ENCODE measurements at places on chromosomes 6 and 20. TPM values are rescaled to one million over a fixed set of nuclear protein-coding genes. Genes with fewer than 3 reads are reported as not detected.

NKX2-4 gene
- polyA plus RNA-seq = not detected

ANKRD66 gene
- not detected for polyA plus RNA-seq

GRCh38 chr6:1820165-1820564 lies 210.4 kb downstream of the FOXC1 start:
- DNase-seq = no peak

GRCh38 chr6:155364844-155365437 lies 50.7 kb upstream of the TFB1M start:
- DNase-seq = no peak

DNA sequence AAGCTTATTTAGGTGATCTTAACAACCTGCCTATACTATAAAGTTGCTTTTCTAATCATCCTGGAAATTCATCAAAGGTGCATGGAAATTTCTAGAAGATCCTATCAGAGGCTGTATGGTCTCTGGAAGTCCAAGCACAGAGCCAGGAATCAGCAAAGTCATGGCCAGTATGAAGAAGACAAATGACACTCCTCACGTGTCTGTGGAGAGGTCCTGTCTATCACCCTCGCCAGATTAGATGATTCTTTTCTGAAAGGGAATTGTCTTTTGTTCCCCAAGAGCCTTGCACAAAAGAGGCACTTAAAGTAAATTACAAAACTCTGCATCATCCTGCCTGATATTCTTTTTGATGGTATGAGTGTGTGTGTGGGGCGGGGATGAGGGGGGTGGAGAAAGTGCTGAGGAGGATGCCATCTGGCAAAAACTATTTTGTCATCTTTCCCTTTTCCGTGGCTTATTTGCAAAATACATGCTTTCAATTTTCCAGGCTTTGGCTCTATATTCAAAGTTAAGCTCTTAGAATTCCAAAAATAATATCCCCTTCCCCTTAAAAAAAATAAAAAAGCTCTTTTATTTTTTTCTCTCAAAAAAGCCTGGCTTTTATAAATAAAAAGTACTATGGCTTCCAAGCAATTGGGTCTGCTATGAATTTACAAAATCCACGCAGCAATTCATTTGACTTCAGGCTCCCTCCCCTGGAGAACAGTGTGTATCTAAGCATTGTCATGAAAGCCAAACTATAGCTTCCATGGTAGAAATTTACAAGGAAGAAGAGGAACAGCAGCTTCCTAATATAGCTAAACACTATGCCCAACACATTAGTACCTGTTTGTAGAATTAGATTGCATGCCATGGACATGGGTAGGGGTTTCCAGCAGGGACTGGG lies 185.2 kb upstream of the ARG1 start:
- no peak for DNase-seq

- no peak for DNase-seq
These were observed 70.9 kb upstream of the UFL1 start for GRCh38 chr6:96450770-96451130.

- no peak for DNase-seq
These were observed 69.6 kb upstream of the TNFRSF21 start for GRCh38 chr6:47379328-47379727.

DNA sequence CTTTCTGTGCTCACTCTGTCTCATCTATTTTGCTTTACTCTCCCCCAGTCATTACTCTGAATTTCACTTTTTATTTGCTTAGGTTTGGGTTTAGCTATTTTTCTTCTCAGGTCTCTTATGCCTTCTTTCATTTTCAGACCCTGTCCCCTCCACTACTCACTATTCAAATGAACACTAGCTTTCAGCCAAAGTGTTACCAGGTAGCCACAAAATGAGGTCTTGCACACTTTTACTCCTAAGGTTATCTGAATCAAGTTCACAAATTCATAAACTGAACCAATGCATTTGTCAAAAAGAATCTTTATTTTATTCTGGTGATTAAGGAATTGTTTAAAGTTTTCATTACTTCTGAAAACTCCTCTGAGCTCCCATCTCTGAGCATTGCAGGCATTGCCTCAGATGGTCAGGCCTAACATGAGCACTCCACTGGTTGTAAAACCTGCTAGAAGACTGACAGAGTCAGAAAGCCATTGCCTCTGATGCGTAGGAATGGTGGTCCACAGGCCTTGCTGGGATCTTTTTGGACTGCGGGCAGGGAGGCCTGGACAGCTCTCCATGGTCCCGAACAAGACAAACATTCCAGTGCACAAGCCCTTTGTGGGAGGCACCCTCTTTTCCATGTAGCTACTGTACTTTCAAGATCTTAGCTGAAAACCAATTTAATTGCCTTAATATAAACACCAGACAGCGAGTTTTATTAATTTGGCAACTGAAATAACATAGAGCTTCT lies 48.5 kb downstream of the FYN start:
- no peak for DNase-seq

DNA sequence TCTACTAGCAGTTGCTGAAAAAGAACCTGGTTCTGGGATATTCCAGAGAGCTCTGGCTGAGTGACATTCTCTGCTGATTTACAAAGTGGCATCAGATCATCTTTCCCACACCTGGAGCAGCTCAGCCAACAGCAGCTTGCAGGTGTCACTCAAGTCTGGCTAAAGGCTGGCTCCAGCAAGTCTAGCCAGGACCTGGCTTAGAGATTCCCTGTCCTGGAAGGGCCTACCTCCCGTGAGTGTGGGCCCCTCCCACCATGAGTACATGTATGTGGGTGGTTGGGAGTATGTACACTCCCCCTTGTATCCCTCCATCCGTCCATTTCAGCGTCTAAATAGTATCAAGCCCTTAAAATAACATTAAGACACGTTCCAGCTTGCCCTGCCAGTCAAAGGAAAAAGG lies 539.3 kb upstream of the ID4 start:
- DNase-seq = no peak

DNA sequence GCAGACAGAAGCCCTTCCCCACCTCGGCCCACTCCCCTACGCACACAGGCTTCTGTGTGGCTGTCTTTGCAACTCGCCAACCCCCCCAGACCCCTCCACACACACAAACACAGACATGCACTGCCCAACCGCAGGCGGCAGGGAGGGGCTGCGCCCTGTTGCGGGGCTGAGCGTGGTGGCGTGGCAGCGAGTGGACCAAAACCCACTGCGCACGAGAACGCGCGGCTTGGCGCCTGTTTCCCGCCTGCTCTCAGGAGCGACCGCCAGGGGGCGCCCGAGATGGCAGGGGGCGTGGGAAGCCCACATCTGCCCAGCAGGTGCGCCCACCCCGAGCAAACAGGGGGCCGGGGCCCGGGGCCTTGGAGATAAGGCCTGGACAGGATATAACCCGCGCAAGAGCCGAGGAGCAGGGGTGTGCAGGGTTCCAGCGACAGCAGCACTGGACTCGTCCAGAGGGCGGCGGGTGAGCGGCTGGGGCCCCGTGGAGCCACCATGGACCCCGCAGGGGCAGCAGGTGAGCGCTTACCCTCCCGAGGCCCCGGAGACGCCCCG lies at the start of gene RBPJL:
TSS of gene RBPJL (plus strand) at position 410 of the 552 bp plus-strand sequence. CDS start at position 493, 83 bp downstream.
- no peak for DNase-seq

GRCh38 chr20:63224412-63225081 lies 8.6 kb upstream of the YTHDF1 start:
- DNase-seq = no peak

DNA sequence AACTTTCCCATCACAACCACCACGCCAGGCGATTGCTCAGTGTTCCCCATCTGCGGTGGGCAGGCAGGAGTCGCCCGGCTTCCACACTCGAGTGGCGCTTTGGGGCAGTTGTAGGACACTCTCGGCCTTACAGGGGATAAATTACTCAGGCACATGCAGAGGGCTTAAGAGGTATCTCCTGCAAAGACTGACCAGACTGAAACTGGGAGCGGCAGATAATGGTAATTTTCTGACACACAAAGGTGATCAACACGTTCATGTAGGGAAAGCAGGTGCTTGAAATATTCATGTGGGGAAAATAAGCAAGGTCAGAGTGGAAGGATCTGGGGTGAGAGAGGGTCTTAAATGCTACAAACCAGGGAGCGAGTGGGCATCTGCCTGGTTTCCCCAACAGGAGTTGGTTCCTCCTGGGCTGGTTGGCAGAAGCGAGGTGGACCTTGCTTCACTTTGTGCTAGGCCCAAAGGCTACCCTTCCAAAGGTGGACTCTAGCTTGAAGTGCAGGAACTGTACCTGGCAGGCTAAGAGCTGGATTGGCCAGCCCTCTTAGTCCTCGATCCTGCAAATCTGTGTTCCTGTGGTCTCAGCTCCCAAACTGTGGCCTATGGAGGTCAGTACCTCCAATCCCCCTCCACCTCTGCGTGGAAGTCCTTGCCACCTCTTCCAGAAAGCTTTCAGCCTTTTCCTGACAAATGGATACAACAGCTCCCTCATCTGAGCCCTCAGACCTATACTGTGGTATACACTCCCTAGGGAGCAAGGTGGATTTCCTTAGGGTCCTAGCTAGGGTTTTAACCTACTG lies 16.7 kb downstream of the PLAGL2 start:
- DNase-seq = no peak

C6orf52 gene
- polyA plus RNA-seq = 4.4 TPM

DNA sequence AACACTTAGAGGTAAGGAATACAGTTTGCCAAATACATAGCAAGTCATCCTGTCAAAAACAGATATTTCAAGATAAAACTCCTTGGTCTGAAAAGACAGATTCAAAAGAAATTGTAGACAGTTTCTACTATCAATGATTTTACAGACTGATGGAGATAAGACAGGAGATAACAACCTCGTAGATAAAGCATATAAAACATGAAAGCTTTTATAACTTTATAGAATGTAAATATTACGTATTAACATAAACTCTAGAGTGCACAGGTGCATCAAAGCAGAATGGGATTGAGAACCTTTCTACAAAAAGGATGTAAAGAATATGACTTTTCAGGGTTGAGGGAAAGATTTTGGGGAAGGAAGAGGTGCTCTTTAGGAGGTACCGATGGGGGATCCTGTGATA lies 158.0 kb upstream of the CENPW start:
- no peak for DNase-seq

GRCh38 chr20:5309971-5310370 lies 6.8 kb downstream of the PROKR2 start:
- DNase-seq = no peak

EPHA7 gene
- polyA plus RNA-seq = 18.3 TPM

DNA sequence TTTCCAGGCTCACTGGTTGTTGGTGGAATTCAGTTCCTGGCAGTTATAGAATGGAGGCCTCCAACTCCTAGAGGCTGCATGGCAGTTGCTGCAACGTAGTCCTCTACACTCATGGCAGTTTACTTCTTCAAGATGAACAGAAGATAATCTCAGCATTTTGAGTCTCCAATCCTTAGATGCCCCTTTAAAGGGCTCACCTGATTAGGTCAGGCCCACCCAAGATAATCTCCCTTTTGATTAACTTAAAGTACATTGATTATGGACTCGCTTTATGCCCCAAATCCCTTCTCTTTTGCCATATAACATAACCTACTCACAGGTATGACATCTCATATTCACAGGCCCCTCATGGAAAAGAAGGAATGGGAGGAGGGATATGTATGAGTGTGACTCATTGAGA lies 76.4 kb downstream of the ZNF133 start:
- no peak for DNase-seq

DNA sequence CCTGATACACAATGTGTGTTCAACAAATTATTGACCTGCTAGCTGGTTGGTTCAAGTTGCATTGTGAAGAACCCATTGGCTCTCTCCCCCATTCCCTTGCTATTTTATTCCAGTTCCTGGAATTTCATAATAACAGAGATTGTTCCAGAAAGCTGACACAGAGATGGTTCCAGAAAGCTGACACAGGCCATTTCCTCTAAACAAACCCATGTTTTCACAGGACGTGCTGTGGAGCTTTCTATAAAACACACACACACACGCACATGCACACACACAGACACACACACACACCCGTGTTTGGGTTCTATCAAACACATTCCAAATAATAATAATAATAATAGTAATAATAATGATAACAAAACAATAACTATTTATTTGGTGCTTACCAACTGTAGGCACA lies 259.1 kb downstream of the CLIC5 start:
- no peak for DNase-seq

DOP1A gene
- 25.0 TPM for polyA plus RNA-seq

GRCh38 chr6:23140871-23141270 lies 571.5 kb downstream of the HDGFL1 start:
- DNase-seq = no peak

GRCh38 chr20:56157530-56158203 lies 90.9 kb upstream of the MC3R start:
- no peak for DNase-seq

- peak; percentile 68 for DNase-seq
These were observed 62.1 kb downstream of the SLC24A3 start for GRCh38 chr20:19274412-19275015.

- no peak for DNase-seq
These were observed 1.7 kb downstream of the NUDT3 start for GRCh38 chr6:34390531-34391472.

DNA sequence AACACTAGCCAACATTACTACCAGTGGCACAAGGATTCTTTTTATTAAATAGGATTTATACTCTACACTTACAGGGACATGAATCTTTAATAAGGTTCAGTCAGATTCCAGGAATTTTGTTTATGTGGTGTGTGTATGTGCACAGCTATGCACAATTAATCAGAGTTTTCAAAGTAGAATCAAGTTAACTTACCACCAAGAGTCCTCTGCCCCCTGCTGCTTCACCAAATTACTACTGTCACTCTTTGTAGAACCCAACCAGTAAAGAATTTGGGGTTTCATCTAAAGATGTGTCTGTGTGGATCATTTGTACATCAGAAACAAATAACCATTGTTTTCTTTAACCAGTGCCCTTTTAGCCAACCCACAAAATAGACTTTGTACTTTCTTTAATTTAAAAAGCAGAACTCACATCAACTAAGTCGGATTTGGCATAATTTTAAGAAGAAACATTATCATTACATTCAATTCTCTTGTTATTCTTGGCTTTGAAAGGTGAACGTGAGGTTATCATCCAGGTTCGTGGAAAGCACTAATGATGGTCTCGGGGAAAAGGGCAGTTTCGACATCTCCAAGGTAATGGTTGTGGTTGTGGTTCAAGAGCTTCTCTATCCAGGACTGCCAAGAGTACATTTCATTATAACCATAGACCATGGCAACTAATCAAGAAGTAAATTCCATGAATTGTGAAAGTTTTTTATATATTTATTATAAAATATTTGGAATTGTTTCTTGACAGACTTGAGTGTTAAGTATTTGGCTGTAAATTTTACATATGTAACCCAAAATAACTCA lies 514.3 kb upstream of the ID4 start:
- no peak for DNase-seq

DNA sequence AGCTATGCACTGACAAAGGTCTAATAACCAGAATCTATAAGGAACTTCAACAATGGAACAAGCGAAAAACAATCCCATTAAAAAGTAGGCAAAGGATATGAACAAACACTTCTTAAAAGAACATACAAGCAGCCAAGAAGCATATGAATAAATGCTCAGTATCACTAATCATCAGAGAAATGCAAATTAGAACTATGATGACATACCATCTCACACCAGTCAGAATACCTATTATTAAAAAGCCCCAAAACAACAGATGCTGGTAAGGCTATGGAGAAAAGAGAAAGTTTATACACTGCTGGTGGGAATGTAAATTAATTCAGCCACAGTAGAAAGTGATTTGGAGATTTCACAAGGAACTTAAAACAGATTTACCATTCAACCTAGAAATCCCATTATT lies 211.8 kb downstream of the EDN1 start:
- DNase-seq = no peak

SLC22A16 gene
- polyA plus RNA-seq = 0.52 TPM

GRCh38 chr6:50096296-50096695 lies 46.6 kb upstream of the DEFB112 start:
- DNase-seq = no peak

BPIFB2 gene
- polyA plus RNA-seq = not detected

Data from left renal pelvis (tissue), 4 donors.